ENCODE measurements at places on chromosomes 12 and 14.

- DNase-seq, result no peak
Measured at GRCh38 chr12:12217018-12217359, 49.9 kb downstream of the LRP6 start.

DNA sequence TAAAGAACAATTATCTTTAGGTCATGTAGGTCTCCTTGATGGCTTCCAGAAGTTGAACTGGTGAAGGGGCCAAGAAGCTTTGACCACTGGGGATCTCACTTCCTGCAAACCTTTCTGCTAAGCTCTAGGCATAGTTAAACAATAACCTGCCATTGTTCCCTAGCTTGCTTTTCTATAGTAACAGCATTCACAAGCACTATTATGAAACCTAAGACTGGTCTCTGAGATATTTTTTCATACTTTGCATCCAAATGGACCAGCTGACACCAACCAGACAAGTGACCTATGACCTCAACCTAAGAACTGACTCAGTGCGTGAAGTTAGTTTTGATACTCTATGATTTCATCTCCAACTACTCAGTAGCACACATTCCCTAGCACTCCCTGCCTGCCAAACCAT, 129.1 kb downstream of the PTPRB start:
- DNase-seq, result no peak

- DNase-seq, result no peak
Measured at GRCh38 chr12:113852264-113852663, 113.9 kb downstream of the RBM19 start.

DNA sequence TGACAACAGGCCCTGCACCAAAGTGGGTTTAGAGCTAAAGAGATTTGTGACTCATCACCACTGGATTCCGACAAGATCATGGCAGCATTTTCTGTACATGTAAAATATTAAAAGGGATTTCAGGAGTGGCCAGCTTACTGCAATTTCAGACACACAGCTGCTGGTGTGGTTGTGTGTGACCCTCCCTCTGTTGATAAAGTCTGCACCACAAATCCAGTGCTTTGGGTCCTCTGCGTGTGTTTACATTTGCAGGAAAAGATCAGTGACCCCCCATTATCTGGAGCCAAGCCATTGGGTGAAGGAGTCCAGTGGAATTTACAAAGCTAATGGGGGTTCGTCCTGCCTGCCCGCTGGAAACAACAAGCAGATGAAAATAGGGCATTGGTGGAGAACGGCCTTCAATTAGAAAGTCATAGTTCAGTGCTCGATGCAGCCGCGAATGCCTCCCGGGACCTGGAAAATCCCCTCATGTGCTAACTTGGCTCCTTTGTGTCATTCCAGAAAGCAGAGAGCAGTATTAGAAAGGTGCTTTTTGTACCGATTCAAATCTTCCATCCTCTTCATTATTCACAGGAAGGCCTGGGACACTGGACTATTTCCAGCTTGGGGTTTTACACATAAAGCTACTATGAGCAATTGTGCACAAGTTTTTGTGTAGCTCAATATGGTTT, 188.5 kb upstream of the TMEM132C start:
- DNase-seq, result no peak

- no peak for DNase-seq
Measured at GRCh38 chr12:113030875-113031525, 25.5 kb upstream of the DTX1 start.

DNA sequence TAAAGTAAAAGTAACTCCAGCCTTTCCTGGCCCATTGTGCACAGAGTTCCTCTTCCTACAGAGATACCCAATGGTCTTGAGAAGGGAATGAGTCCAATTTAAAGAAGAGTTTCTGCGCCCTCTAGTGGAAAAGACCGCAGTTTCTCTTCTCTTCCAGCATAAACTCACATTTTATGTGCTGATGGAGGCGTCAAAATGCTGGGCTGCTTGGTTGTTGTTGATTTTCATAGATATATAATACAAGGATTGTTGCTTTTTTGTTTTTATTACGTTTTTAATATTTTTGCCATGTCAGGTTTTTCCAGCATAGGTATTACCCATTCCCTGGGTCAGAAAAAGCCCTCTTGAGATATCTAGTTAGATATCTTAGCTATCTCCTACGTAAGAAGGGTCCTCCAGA, 356.9 kb upstream of the STXBP6 start:
- no peak for DNase-seq

GRCh38 chr12:79451978-79452377, 238.8 kb downstream of the PAWR start:
- DNase-seq, result no peak

- DNase-seq, result no peak
Measured at GRCh38 chr12:2958432-2959191, 585 bp upstream of the TEAD4 start.

GRCh38 chr14:104593710-104594136, 10.8 kb downstream of the TMEM179 start:
- DNase-seq, result no peak

GRCh38 chr14:103104654-103105452, 10.3 kb downstream of the EXOC3L4 start:
- DNase-seq, result peak; percentile 76

DNA sequence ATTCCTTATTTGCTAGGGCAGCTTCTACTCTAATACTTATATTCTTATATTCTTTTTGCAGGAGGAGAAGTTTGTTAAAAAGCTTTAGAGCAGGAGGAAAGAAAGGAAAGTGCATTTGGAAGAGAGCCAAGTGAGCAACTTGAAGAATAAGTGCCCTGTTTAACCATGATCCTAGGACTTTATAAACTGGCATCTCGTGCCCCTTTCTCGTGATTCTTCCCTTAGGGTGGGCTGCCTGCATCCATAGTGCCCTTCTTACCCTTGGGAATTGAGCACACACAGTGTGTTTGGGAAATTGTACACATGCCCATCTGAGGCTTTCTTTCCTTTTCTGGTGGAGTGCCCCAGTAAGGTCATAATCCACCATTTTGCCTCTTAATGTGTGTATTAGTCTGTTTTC, 141.9 kb downstream of the NUBPL start:
- no peak for DNase-seq

- no peak for DNase-seq
Measured at GRCh38 chr12:23484238-23484637, 465.2 kb downstream of the SOX5 start.

GRCh38 chr12:3182426-3182825, 105.2 kb downstream of the TSPAN9 start:
- DNase-seq, result no peak

Measured in activated naive CD4-positive, alpha-beta T cell treated with Interleukin-2 at 50 U/mL for 16 hours (primary cell).